GM18507 (cell line): ENCODE measurements at places on chromosomes 16 and 17.

DNA sequence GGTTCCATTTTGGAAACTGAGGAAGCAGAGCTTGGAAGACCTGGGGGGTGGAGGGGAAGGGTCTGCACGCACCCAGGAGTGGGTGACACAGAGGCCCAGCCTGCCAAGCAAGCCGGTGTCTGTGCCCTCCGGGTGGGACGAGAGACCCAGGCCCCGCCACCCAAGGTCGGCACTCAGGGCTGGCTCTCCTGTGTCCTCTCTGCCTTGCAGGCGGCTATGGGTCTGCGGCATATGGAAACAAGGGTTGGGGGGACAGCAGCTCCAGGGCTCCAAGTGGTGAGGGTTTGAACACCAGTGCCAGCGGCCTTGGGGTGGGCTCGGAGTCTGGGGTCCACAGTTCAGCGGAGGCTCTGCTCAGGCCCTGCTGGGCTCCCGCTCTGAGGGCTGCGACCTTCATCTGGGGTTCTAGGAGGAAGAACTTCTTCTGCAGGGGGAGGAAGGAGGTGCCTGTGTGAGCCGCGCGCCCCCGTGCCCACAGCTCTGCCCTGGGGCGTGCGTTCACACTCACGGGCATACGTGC lies 4.6 kb upstream of the CD7 start:
- DNase-seq = no peak

- DNase-seq = no peak
Observed at GRCh38 chr16:30787613-30788378, 791 bp upstream of the ZNF629 start.

- DNase-seq = no peak
Observed at GRCh38 chr16:30895627-30896260, 670 bp upstream of the CTF1 start.

GRCh38 chr17:69314246-69315065 lies 12.5 kb downstream of the ABCA5 start:
- DNase-seq = no peak

- no peak for DNase-seq
Observed at GRCh38 chr17:60606036-60606435, 6.0 kb downstream of the PPM1D start.
